ENCODE measurements at places on chromosomes 4 and X.

DNA sequence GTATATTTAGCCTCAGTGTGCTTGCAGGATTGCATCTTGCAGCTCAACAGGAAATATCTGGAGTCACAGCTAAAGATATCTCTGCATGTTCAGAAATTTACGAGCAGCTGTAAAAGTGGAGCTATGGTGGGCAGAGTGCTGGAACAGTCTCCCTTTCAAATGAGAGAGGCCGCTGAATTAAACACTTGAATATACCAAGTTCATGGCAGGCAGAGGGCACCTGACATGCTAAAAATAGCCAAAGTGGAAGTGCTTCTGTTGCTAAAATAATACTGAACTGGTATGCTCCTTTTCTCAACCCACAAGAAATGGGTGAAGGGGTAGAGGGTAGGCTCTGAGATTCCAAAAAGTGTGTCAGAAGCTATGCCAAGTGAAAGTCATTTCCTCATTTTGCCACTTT, 98.1 kb downstream of the MGST2 start:
- no peak for DNase-seq

DNA sequence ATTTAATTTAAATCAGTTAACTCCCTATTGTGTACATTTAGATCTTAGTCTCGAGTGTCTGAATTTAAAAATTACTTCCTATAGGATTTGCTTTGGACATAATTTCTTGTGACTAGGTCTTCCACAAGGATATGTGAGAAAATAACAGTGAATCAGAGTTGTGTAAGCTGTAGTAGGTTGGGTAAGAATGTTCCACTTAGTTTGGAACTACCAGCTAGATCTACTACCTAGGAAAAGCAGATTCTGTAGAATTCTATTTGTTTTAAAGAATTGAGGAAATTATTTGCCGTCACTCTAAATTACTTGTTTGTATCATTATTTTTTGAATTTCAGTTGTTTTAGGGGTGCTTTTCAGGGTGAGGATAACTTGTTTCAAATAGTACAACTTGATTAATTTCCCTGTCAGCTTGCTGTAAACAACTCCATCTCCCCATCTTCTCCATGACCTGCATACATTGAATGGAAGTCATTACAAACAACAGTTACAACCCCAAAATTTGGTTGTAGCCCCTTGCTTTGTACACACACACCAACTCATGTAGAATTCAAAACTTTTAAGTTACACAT, 1.3 kb downstream of the MTHFD2L start:
- DNase-seq = peak; percentile 9

DNA sequence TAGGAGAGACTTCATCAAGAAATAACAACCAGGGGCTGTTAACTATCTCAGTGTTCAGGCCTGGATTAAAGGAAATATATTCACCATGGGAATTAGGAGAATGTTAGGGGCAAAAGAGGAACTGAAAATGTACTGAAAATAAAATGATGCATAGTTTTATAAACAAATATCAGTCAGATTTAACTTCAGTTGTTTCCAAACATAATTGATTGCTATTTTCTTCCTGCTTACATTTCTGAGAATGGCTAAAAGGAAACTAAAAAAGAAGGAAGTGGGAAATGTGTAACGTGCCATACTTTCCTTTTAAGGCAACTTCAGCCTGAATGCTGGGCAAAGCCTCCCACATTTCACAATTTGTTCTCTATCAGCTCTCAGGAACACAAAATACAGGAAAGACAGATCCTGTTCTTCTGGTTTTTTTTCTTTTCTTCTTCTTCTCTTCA, 178.1 kb downstream of the MAML3 start:
- DNase-seq = peak; percentile 28

DNA sequence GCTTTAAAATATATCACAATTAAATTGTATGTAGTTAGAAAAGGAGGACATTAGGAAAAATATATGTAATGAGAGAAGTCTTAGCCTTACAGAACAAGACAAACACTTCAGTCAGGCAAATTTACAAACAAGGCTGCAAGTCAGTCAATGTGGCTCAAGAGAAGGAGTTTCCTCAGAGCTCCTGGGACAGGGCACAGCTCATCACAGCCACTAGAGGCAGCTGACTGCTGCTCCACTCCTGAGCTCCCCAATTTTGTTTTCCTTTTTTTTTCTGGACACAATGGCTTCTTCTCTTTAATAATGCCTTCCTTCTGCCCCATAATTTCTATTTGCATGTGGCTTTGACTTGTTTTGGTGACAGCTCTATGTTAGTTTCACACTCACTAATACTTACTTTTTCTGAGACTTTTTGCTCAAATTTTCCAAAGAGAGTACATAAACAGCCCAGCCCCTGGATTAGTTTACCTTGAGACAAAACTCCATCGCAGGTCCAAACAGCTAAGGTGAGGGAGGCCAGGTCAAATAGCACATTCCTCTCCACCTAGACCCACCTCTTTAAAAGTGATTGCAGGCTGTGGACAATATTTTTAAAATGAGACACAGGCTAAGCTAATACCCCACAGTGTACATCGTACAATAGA, 850.4 kb upstream of the FRG1 start:
- DNase-seq = peak; percentile 27

DNA sequence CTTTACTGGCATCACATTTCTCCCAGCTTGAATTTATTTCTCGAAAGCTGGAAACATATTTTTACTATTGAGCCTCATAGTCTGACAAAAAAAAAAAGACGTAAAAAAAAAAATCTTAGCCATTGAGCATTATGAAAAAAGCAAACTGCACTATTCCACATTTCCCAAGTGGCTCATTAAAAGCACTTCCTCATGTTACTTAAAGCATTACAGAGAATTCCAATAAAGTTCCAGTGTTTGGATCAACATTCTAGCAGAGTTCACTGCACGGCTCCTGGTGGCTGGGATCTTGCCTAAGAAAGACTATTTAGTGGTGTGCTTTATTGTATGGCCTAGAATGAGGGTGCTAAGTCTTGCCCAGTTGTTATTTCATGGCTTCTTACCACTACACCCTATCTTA, 476.2 kb downstream of the PPARGC1A start:
- no peak for DNase-seq

- DNase-seq = no peak
Measured at GRCh38 chrX:143635915-143636314, at the start of gene SLITRK4. SLITRK4 (minus strand) TSS chrX:143636101; CDS start chrX:143631108, 4,993 bp downstream.

- DNase-seq = no peak
Measured at GRCh38 chrX:101164766-101165590, 54.6 kb upstream of the DRP2 start.

GRCh38 chr4:119204916-119205315, 7.6 kb upstream of the USP53 start:
- DNase-seq = no peak

GRCh38 chr4:38050560-38051350, 90.6 kb downstream of the PTTG2 start:
- peak; percentile 21 for DNase-seq

DNA sequence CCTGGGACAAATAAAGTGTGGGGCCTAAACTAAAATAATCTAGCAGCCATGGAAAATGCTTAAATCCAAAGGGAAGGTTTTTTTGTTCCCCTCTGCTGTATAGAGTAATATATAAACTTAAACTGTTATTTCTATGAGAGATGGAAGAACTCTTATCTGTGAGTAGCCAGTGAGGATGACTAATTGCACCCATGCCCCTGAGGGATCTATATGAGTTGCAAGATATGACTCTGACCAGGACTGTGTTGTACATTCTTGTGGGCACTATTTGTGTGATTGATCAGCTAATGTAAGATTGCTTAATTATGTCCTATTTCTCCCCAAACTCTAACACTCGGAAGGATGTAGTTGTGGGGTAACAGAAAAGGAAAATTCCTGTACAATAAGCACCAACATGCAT, 35.2 kb upstream of the AMBN start:
- no peak for DNase-seq

DNA sequence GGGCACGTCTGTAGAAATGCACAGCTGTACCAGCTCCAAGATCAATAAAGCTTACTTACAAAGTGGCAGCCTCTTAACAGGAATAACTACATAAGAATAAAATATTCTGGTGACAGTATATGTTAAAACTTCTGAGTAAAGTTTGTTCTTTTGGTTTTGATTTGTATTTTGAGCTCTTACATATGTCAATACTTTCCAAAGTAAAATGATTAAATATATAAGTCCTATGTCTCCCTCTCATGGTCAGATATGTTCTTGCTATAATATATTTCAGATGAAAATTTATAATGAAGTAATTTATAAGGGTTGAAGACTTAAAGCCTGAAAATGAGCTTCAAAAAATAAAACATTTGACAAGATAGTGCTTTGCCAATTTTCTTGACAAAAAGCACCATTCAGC, 254.4 kb downstream of the NPFFR2 start:
- peak; percentile 25 for DNase-seq

DNA sequence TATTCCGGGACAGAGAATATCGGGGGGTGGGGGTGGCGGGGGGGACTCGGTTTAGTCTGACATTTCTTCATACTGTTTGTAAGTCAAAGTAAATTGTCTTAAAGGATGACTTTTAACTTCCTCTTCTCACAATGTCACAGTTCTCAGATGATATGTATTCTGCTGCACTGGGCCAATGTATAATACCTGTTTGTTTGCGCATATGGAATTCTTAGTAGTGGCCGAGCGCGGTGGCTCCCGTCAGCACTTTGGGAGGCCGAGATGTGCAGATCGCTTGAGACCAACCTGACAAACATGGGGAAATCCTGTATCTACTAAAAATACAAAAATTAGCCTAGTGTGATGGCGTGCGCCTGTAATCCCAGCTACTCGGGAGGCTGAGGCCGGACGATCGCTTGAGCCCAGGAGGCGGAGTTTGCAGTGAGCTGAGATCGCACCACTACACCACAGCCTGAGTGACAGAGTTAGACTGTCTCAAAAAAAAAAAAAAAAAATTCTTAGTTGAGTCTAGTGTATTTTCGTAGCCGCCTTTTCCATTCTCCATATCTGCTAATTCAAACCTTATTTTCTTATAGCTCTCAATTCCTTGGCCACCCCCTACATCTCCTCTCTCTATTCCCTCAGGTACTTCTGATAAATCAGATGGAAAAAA, 851 bp downstream of the POLR2B start:
- peak; percentile 46 for DNase-seq

DNA sequence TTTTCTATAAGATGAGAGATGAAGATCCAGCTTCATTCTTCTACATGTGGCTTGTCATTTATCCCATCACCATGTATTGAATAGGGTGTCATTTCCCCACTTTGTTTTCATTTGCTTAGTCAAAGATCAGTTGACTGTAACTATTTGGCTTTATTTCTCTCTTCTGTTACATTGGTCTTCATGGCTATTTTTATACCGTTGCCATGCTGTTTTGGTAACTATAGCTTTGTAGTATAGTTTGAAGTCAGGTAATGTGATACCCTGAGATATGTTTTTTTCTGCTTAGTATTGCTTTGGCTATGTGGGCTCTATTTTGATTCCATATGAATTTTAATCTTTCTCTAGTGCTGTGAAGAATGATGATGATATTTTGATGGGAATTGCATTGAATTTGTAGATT, 514.3 kb downstream of the GBA3 start:
- DNase-seq = no peak

DNA sequence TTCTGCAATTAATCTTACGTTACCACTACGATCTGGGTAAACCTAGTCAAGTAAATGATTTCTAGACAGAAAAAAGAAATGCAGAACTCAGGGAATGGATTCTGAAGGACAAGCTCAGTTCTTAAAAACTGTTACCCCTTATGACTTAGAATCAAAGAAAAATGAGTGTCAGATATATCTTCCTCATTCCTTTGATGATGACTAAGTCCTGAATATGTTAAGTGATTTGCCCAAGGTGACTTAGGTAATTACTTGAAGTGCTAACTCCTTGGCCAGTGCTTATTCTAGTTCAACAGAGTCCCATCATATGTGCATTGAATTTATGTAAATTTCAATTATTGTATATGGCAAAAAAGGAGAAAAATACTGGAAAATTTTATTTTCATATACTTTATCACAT, 92.5 kb downstream of the PPEF1 start:
- no peak for DNase-seq

- no peak for DNase-seq
Measured at GRCh38 chr4:114729068-114729738, 130.6 kb downstream of the UGT8 start.

GRCh38 chr4:46900082-46900481, 9.0 kb downstream of the COX7B2 start:
- DNase-seq = no peak

- DNase-seq = no peak
Measured at GRCh38 chr4:145230726-145231125, 50.3 kb upstream of the OTUD4 start.

DNA sequence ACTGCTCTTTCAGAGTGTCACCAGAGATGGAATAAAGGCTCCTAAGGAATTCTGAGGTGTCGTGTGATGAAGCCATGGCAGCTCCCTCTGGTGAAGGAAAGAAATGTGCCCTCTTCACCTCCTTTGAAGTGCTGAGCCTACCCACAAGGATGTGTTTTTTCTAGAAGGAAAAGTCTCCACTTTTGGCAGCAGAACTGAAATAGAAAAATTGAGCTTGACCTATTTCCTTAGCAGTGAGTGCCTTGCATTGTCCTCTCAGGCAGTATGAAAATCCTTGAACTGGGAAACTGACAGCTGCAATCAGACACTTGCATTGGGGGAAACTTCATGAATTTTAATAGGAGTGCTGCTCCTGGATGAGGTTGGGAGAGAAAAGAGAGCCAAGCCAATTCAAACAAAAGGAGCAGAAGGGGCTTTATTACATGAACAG, 95.2 kb downstream of the DCLK2 start:
- peak; percentile 78 for DNase-seq

GRCh38 chrX:136858007-136858756, 22.3 kb downstream of the RBMX start:
- DNase-seq = no peak

DNA sequence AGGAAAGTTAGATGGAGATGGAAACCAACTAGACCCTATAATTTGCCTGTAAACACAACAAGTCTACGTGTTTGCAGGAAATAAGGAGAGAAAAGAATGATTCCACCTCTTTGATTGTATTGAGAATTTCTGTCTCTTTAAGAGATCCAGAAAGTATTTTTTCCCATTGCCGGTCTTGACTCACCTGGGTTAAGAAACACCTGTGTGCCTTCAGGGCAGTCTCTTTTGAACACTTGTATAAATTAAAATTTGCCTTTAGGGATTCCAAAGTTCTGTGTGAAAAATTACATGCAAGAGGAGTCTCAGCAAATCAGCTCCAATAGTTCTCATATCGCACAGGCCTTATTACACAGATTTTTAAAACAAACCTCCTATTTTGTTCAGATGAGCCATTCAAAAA, 46.0 kb upstream of the SMAD1 start:
- no peak for DNase-seq

- DNase-seq = peak; percentile 39
Measured at GRCh38 chr4:179372242-179372641, 1930.0 kb upstream of the AGA start.

DNA sequence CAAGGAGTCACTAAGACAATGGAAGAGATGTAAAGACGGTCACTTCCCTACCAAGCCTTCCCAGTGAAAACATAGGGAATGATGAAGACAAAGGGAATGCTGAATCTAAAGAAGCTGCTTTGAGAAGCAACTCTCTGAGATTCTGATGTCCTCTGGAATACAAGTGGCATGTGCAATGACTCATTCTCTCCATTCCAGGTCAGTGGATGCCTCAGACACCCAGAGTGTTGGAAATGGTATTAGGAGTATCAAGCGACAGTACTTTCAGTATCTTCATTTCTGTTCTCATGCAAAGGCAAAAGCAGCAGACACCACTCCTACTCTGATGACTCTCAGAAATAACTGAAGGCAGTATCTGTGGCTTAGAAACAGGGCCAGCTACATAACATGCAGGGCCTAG, 102.6 kb downstream of the FSTL5 start:
- peak; percentile 40 for DNase-seq

Data from astrocyte of the hippocampus (primary cell).